ENCODE measurements at places on chromosomes 6 and 20.

GRCh38 chr20:22322513-22322912 is 261.9 kb downstream of the FOXA2 start:
- no peak for DNase-seq

GRCh38 chr20:9311132-9311531 is 203.3 kb upstream of the LAMP5 start:
- DNase-seq: no peak

DNA sequence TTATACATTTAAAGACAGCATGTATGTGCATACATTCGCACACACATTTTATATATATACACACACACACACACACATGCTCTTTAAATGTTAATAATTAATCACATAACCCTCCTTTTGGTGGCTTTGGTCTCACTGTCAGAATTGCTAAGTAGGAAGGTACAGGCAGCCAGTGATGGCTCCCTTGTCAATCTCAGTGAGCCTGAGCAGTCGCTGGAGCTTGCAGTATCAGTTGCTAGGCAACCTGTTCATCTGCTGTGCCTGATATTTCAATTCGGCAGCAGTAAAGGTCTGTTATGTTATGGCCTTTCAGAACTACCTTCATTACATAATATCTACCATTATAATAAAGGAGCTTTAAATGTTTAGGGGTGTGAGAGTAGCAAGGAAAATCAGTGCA is 374.3 kb downstream of the LMBRD1 start:
- DNase-seq: no peak

- no peak for DNase-seq
Measured at GRCh38 chr6:89830170-89830809, 610 bp downstream of the CASP8AP2 start.

DNA sequence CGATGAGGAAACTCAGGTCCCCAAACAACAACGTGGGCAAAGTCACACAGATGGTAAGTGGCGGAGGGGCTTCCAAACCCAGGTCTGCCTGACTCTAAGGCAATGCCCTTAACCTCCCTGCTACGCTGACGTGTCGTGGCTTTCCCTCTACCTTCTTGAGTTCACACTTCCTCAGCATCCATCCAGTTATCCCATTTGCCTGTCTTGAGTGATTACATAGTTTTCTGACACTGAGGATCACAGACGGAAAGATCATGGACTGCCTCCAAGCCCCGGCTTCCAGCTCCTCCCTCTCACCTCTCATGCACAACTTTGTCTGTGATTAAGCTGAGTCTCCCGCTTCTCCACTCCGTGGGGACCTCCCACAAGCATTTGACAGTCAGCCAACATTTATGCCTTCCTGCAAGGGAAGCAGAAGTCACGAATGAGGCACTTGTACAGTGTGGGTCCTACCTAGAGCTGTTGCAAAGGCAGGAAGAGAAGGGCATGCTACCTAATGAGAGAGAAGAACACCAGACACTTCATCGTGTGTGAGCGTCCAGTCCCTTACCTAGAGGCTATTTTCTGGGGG is 33.8 kb downstream of the TBC1D7 start:
- no peak for DNase-seq

- DNase-seq: no peak
Measured at GRCh38 chr20:49118307-49118706, 69.8 kb downstream of the STAU1 start.

DNA sequence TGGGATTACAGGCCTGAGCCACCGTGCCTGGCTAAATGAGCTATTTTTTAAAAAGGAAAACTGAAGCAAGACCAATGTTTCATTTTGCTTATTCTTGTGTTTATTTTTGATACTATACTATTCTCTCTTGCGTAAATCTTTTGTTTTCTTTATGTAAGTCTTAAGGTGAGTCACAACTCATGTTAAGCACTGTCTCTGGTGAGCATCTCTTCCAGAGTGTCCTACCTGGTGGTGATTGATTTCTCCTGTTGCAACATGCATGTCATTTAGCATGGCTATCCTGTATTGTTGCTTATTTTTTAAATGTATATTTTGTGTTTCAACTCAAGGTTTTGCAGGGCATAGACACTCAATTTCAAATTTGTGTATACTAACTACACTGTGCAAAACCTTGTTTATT is 336.0 kb downstream of the RFPL4B start:
- DNase-seq: no peak

- DNase-seq: no peak
Measured at GRCh38 chr20:14657266-14658005, 320.0 kb upstream of the FLRT3 start.

GRCh38 chr6:7680393-7681075 is 45.4 kb upstream of the BMP6 start:
- DNase-seq: no peak

- no peak for DNase-seq
Measured at GRCh38 chr6:9646342-9647070, 768.4 kb downstream of the TFAP2A start.

- DNase-seq: no peak
Measured at GRCh38 chr6:11920566-11920965, 91.5 kb upstream of the HIVEP1 start.

DNA sequence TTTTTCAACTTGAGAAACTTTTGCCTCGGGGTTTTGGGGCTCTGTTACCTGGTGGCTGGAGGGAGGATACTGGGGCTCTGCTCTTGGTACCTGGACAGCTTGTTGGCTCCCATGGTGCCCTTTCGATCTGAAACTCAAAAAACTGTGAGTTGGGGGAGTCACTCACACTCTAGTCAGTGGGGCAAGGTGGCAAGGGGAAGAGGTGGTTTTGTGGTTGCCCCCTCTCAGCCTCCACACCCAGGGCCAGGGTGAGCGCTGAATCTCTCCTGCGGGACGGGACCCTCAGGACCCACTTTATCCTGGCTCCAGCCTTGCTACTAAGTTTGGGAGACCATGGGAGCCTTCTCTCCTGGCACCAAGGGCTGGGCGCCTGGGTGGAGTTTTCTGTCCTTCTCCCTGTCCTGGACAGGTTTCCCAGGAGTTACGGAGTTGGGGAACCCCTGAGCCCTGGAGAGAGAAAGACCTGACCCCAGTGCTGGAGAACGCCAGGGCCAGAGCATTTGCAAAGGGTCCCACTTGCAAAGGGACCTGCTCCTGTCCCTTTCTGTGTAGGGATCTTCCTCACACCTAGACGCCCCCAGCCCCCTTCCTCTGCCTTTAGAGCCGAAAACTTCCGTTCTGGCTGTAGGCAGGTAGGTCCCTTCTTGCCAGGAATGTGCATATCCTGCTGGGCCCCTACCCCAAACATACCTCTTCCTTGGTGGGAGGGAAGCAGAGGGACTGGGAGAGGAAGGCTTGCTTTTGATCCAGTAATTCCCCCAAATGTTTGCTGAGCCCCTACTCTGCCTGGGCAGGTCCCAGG is 2.9 kb downstream of the FOXP4 start:
- no peak for DNase-seq

DNA sequence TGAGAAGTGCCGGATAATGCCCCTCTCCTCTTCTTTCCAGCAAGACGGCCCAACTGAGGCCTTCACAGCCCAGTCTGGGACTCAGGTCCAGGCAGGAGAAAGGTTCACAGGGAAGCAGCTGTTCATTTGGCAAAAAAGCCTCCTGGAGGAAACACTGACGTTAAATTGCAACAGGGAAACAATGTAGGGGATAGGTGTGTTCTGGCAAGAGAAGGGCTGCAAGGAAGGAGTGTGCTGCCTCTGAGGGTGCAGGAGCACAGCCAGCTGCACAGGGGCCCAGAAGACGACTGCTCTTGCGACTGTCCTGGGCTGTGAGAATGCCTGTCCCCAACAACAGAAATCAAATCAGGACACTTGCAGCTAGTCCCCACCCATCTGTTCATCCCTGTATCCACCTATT is 70.6 kb upstream of the PMEPA1 start:
- DNase-seq: no peak

GRCh38 chr6:624979-625378 is 31.9 kb downstream of the HUS1B start:
- no peak for DNase-seq

DNA sequence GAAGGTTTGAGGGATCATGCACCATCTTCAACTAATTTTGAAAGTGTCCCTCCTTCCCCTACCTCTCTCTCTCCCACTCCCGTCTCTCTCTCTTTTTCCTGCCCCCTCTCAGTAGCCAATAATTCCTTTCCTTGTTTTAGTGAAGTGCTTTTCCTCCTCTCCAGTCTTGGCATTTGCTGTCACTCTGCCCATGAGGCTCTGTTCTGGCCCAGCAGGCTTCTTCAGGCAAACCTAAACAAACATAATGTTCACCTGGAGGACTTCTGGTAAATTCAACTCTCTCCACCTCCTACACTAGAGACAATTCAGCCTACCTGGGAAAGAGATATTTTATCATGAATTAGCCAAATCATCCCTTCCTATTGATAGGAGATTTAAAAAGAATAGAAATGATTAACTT is 320.4 kb upstream of the RNF24 start:
- no peak for DNase-seq

GRCh38 chr6:128242765-128243403 is 277.5 kb downstream of the PTPRK start:
- DNase-seq: no peak

- no peak for DNase-seq
Measured at GRCh38 chr6:90446164-90446563, 140.7 kb downstream of the MAP3K7 start.

- no peak for DNase-seq
Measured at GRCh38 chr20:25690427-25690826, 6.2 kb downstream of the ZNF337 start.

- DNase-seq: no peak
Measured at GRCh38 chr6:69069881-69070280, 434.8 kb downstream of the ADGRB3 start.

- no peak for DNase-seq
Measured at GRCh38 chr20:57655809-57656155, 35.6 kb upstream of the ZBP1 start.

DNA sequence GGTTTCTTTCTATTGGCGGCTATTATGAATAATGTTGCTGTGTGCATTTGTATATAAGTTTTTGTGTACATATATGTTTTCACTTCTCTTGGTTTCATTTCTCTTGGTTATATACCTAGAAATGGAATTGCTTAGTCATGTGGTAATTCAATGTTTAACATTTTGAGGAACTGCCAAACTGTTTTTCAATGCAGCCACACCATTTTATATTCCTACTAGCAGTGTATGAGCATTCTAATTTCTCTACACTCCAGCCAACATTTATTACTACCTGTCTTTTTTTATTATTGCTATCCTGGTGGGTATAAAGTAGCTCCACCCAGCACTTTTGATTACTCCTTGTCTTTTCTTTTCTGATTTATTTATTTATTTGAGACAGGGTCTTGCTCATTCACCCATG is 54.8 kb downstream of the PHACTR2 start:
- DNase-seq: no peak

DNA sequence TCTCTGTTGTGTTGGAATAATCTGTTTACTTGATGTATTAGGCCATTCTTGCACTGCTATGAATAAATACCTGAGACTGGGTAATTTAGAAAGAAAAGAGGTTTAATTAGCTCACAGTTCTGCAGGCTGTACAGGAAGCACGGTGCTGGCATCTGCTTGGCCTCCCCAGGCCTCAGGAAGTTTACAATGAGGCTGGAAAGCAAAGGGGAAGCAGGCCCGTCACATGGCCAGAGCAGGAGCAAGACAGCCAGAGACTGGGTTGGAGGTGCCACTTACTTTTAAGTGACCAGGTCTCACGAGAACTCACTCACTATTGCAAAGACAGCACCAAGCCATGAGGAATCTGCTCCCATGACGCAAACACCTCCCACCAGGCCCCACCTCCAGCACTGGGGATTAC is 50.6 kb upstream of the FUCA2 start:
- no peak for DNase-seq

GRCh38 chr6:35312076-35312800 is 14.6 kb downstream of the DEF6 start:
- DNase-seq: no peak

- DNase-seq: no peak
Measured at GRCh38 chr6:7773322-7773721, 47.4 kb downstream of the BMP6 start.

DNA sequence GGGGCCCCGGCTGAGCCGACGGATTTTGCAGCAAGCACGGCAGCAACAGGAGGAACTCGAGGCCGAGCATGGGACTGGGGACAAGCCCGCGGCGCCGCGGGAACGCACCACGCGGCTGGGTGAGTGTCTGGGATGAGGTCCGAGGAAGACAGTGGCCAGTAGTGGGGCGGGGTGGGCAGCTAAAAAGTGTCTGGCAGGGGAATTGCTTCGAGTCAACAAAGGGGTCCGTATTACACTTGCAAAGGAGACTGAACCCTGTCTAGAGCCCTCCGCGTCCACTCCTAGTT is 356 bp downstream of the BYSL start:
- no peak for DNase-seq

DNA sequence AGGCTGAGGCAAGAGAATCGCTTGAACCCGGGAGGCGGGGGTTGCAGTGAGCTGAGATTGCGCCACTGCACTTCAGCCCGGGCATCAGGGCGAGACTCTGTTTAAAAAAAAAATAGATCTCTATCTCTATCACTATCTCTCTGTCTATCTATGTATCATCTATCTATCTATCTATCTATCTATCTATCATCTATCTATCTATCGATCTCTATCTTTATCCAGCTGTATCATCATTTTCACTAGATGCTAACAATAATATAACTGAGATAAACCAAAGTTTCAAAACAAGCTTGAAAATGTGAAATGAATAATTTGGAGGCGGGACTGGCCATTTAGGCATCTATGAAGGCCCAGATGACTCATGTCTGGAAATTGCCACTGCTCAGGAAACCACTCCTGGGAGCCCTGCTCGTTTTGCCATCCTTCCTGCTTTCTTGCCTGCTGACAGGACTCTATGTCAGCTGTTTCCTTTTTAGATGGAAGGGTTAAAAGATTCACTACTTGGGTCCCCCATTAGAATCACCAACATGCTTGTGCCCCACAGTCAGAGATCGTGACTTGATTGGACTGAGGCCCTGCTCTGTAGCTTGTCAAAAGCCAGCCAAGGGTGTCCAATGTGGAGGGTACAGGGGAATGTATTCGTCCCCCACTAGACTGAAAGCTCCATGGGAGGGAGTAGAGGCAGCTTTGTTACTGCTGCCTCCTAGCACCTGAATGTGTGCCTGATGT is 61.7 kb downstream of the UTRN start:
- DNase-seq: no peak

DNA sequence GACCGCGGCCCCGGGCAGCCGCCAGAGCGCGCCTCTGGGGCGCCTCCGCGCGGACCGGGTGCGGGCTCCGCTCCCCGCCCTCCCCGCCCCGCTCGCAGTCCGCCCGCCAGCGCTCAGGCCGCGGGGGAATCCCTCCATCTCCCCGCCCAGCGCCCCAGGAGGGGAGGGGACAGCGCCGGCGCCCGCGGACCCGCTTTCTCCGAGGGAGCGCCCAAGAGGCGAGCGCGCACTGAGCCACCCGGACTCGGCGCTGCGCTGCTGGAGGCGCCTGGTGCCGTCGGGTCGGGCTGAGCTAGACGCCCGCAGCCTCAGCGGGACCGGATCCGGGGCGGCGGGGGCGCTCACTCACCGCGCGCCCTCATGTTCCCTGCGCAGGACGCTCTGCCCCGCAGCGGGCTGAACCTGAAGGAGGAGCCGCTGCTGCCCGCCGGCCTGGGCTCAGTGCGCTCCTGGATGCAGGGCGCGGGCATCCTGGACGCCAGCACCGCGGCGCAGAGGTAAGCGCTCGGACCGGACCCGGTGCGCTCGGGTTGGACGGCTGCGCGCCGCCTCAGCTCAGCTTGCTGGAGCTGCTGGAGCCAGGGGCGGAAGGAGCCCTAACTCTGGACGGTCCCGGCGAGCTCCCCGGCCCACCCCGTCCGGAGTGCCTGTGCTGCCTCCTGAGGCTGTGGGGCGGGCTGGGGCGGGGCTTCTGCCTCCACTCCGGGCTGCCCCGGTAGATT is 867 bp downstream of the EBF4 start:
- no peak for DNase-seq

All from GOT3 (cell line).